ENCODE measurements at places on chromosomes 4 and X. TPM values are rescaled to one million over a fixed set of nuclear protein-coding genes. Genes with fewer than 3 reads are reported as not detected.

TMEM150C gene
- total RNA-seq: 8.9 TPM

GRCh38 chrX:34584781-34585180 is 72.3 kb downstream of the TMEM47 start:
- H3K4me3 ChIP-seq: no peak overlapping the region
- no peak overlapping the region for H3K27ac ChIP-seq
- DNase-seq: no peak
- peaks cover 23% of the 10 kb centered on the region for H3K4me1 ChIP-seq
- H3K36me3 ChIP-seq: no peaks in the 10 kb centered on the region

DNA sequence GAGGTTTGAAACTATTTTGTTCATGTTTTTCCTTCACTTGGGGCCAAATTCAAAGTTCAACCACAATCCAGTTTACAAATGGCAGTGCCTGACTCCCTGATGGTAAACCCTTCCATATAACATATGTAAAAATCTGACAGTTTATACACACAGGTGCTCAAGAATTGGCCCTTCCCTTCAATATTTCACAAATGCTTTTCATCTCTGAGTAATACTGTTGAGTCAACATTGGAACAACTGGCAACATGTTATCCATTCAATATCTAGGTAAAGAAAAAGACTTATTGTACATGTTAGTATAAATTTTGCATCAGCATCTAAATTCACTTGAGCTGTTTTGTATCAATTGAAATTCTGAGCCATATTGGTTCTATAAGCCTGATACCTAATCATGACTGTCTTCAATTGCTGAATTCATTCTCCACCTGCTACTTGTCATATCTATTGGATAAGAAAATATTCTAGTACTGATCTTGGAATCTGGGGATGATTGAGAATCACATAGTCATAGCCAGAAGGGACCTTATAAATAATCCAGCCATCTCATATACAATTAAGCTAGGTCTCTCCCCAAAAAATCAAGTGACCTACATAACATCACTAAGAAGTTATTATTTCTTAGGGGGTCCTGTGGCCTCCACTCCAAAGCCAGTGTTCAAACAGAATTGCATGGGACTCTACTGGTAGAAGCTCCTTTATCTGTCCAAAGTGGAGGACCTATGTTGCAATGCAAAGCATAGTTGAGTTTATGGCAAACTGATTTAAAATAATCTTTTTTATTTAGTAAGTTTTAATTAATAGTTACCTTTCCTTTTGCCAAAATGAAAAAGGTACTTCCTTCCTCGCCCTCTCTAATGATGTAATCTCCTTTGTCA is 61.9 kb downstream of the PRKG2 start:
- H3K27me3 ChIP-seq: no peaks in the 10 kb centered on the region
- H3K4me3 ChIP-seq: peak overlapping the region; percentile 93
- peaks cover 3% of the 10 kb centered on the region for H3K36me3 ChIP-seq
- peaks cover 4% of the 10 kb centered on the region for H3K4me1 ChIP-seq

TKTL2 gene
- total RNA-seq: not detected

- no peaks in the 10 kb centered on the region for H3K4me1 ChIP-seq
- DNase-seq: no peak
- H3K27me3 ChIP-seq: peaks cover 4% of the 10 kb centered on the region
- no peak overlapping the region for H3K4me3 ChIP-seq
- peaks cover 3% of the 10 kb centered on the region for H3K36me3 ChIP-seq
These were observed 64.7 kb upstream of the UXT start for GRCh38 chrX:47723689-47724088.

DNA sequence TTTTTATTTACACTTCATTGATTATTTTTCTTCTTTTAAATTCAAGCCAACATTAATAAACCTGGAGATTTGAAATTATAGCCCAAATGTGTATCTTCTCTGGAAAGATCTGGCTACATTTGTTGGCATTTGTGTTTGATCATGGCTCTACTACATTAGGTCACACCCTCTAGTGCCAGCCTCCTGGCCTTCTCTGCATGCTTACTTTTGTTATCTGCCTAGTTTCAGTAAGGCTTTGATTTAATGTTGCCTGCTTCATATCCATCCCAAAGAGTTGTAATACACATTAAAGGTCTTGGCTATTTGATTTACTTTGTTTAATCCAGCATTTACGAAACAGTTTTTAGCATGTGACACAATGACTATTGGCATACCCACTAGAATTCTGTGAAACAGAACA is 224.5 kb downstream of the TRAM1L1 start:
- DNase-seq: no peak
- H3K4me3 ChIP-seq: no peak overlapping the region
- no peaks in the 10 kb centered on the region for H3K27me3 ChIP-seq
- H3K4me1 ChIP-seq: no peaks in the 10 kb centered on the region
- no peaks in the 10 kb centered on the region for H3K36me3 ChIP-seq

DNA sequence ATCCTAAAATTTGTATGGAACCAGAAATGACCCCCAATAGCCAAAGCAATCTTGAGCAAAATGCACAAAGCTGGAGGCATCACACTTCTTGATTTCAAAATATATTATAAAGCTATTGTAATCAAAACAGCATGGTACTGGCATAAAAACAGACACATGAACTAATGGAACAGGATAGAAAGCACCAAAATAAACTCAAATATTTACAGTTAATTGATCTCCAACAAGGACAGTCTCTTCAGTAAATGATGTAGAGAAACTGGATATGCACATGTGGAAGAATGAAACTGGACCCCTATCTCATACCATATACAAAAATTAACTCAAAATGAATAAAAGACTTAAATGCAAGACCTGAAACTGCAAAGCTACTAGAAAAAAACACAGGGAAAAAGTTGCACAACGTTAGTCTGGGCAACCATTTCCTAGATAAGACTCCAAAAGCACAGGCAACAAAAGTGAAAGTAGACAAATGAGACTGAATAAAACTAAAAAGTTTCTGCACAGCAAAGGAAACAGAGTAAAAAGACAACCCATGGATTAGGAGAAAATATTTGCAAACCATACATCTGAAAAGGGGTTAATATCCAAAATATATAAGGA is 64.9 kb downstream of the CD99L2 start:
- no peak overlapping the region for H3K27ac ChIP-seq
- no peaks in the 10 kb centered on the region for H3K27me3 ChIP-seq
- peaks cover 17% of the 10 kb centered on the region for H3K36me3 ChIP-seq
- DNase-seq: no peak
- no peaks in the 10 kb centered on the region for H3K4me1 ChIP-seq

CT47B1 gene
- total RNA-seq: not detected

DNA sequence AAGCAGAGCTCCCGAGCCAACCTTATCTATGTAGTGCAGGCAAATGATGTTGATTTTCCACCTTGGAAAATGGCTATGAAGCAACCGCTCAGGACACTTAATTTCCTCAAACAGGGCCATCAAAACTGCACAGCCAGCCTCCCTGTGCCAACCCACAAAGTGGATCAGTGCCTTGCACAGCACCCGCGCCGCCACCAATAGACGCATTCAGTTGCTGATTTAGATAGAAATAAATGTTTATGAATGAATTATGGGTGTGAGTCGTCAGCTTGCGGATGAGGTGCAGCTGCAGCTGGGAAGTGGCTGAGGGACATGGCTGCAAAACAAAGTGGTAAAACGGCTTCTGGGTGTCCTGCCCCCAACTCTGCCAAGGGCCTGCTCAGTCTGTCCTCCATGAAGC is 47.0 kb downstream of the SOD3 start:
- no peaks in the 10 kb centered on the region for H3K36me3 ChIP-seq
- no peak for DNase-seq
- no peak overlapping the region for H3K27ac ChIP-seq
- H3K4me3 ChIP-seq: no peak overlapping the region
- no peaks in the 10 kb centered on the region for H3K27me3 ChIP-seq

DNA sequence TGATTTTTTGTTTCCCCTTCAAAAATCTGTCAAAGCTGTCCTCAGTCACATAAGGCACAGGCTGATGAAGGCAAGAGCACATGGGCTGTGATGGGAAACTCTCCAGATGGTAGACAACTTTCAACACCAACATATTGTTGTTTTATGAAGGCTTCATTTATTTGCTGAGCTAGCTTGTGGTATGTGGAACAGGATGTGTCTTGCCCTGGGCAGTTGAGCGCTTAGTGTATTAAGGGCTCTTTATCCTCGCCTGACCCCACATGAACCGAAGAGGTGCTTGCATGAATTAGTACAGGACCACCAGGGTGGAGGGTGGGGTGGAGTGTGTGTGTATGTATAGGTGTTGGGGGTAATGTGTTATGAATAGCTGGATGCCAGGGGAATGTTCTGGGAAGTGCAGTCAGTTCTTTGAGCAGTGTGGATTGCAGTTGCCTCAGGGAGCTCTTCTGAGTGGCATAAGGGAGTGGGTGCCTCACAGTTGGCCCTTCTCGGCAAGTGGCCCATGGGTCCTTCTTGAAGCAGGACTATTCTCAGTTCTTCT is 103.1 kb downstream of the PHEX start:
- peak overlapping the region; percentile 38 for H3K27ac ChIP-seq
- H3K27me3 ChIP-seq: no peaks in the 10 kb centered on the region
- no peaks in the 10 kb centered on the region for H3K36me3 ChIP-seq
- H3K4me3 ChIP-seq: peak overlapping the region; percentile 16

ADRA2C gene
- 6.1 TPM for total RNA-seq

DGAT2L6 gene
- total RNA-seq: not detected

- peaks cover 19% of the 10 kb centered on the region for H3K27me3 ChIP-seq
- DNase-seq: no peak
- H3K4me1 ChIP-seq: peaks cover 24% of the 10 kb centered on the region
- no peak overlapping the region for H3K4me3 ChIP-seq
- H3K36me3 ChIP-seq: no peaks in the 10 kb centered on the region
These were observed 13.3 kb downstream of the TLR3 start for GRCh38 chr4:186082221-186082620.

PAK3 gene
- total RNA-seq: 11.9 TPM

LRIT3 gene
- total RNA-seq: 0.19 TPM

DNA sequence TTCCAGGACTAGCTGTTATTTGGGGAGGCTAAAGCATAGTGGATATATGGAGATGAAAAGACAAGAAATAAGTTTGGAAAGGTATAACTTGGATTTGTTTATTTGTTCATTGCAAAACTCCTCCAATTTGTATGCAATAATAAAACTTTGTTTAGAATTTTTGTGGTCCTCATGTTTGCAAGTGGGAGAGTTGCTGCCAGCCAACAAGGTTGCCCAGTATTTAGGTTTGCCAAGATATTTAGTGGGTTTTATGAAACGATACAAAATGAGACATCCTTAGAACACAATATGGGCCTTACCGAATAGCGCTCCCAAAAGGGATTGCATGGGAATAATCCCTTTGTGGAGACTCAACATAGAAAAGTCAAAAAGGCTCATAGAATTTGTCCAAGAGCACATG is 162.1 kb downstream of the INPP4B start:
- no peaks in the 10 kb centered on the region for H3K36me3 ChIP-seq
- no peaks in the 10 kb centered on the region for H3K27me3 ChIP-seq
- H3K27ac ChIP-seq: no peak overlapping the region
- H3K4me1 ChIP-seq: peaks cover 5% of the 10 kb centered on the region
- no peak overlapping the region for H3K4me3 ChIP-seq

LRP2BP gene
- not detected for total RNA-seq

AREG gene
- not detected for total RNA-seq

DNA sequence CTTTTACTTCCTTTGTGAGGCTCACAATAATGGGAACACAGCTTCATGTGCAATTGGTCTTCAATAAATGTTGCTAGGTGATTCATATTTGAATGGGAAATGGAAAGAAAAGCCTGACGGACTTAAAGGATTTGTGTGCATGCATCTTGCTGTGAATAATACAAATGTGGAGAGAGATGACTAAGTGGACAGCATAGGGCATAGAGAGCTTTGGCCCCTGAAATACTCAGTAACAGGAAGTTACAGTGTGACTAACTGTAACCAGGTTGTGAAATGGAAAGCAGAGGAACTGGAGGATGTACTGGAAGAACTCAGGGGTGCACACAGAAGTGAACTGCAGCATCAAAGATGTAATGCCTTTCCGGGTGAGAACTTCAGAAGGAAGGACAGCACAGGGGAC is 206.7 kb downstream of the MGST2 start:
- peak overlapping the region; percentile 1 for H3K4me3 ChIP-seq
- H3K27me3 ChIP-seq: no peaks in the 10 kb centered on the region
- no peak overlapping the region for H3K27ac ChIP-seq
- H3K36me3 ChIP-seq: peaks cover 9% of the 10 kb centered on the region
- H3K4me1 ChIP-seq: peaks cover 59% of the 10 kb centered on the region

- peaks cover 4% of the 10 kb centered on the region for H3K4me1 ChIP-seq
- H3K4me3 ChIP-seq: no peak overlapping the region
- H3K36me3 ChIP-seq: peaks cover 3% of the 10 kb centered on the region
- H3K27me3 ChIP-seq: peaks cover 11% of the 10 kb centered on the region
- H3K27ac ChIP-seq: no peak overlapping the region
These were observed 485.0 kb upstream of the FAT1 start for GRCh38 chr4:187208651-187209050.

DNA sequence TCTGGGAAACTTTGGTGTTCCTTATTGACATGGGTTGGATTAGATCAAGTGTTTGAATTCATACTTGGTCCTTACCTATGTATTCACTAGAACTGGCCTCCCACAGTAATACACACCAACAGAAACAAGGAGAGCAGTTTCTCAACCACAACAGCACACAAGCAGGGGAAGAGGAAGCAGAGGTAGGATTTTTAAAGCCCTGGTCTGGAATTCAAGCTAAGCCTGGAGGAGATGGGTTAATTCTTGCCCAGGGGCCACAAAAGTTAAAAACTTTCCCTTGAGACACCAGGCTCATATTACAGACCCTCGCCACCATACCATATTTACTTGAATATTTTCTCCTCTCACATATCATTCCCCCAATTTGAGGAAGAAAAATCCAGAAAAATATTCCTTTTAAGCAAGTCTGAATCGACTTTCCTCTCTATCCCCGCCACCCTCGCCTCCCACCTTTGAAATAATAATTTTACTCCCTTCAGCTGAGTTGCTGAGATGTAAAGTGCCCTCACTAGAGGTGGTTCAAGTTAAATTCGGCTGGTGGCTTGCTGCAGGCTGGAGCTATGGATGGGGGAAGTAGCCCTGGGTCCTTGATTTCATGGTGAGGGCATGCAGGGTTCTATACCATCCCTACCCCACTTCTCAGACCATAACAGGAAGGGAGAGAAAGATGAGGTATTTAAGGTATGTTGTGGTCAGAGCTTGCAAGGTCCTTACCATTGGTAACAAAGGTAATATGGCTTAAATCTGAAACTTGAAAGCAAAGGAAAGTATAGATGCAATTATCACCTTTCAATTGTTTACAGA is 440.2 kb downstream of the INPP4B start:
- peaks cover 43% of the 10 kb centered on the region for H3K4me1 ChIP-seq
- H3K4me3 ChIP-seq: peak overlapping the region; percentile 90
- DNase-seq: no peak
- H3K27me3 ChIP-seq: no peaks in the 10 kb centered on the region
- no peaks in the 10 kb centered on the region for H3K36me3 ChIP-seq

Data from neural crest cell (in vitro differentiated cells).